ENCODE measurements at places on chromosomes 16 and 17.

DNA sequence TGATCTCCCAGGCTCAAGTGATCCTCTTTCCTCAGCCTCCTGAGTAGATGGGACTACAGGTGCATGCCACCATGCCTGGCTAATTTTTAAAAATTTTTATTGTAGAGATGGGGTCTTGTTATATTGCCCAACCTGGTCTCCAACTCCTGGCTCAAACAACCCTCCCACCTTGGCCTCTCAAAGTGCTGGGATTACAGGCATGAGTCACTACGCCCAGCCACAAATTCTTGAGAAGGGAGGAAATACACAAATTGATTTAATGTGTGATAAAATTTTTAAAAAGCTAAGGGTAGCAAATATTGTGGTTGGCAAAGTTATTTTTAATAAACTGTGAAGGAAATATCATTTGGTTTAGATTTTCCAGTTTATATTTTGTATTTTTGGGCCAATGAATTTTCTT lies 9.6 kb downstream of the ITGAD start:
- no peak for DNase-seq

DNA sequence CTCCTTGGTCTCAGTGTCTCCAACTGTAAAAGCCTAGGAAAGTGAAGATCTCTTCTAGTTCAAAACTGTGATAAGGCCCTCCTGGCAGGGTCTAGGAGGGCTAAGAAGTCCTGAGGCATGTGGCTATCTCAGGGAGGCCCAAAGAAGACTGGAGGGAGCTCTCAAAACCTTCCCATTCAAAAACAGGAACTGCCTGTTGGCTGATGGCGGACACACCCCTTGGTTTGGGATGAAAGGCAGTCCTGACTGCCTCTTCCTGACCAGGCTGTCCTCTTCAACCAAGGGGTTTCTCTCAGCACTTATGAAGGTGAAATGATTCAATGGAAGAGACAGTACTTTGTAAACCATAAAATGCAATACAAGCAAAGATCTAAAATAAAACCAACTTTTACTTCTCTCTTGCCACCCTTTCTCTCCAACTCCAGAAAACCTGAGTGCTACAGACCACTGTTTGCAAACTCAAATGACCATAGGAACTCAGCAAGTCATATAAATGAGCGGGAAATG lies 4.7 kb downstream of the ZNF764 start:
- no peak for DNase-seq

DNA sequence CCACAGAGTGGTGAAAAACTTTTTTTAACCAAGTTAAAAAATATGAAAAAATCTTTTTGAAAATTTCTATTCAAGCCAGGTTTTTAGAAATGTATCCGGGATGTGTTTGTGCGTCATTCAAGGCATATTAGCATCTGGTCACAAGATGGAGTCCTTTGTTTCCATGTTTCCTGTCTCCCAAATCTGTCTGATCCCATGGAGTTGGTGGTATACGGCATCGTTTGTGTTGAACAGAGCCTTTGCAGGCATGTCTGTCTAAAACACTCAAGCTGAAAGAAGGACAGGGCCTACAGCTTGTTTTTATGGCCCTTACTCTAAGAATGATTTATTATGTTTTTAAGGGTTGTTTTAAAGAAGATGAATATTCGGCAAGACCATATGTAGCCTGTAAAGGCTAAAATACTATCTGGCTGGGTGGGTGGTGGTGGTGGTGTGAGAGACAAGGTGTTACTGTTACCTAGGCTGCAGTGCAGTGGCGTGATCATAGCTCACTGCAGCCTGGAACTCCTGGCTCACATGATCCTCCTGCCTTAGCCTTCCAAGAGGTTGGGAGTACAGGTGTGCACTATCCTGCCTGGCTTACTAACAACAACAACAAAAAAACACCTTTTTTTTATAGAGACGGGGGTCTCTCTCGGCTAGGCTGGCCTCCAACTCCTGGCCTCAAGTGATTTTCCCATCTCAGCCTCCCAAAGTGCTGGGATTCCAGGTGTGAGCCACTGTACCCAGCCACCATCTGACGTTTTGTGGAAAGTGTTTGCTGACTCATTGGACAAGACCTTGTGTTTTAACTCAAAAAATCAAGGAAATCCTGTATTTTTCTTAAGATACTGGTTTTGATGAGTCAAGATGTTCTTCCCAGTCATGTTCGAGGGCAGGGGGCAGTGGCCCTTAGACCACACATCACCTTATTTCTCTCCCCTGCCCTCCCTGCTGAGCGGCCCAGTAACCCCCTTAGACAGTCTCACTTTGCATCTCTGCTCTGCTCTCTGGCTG lies 52.2 kb downstream of the NDE1 start:
- no peak for DNase-seq

DNA sequence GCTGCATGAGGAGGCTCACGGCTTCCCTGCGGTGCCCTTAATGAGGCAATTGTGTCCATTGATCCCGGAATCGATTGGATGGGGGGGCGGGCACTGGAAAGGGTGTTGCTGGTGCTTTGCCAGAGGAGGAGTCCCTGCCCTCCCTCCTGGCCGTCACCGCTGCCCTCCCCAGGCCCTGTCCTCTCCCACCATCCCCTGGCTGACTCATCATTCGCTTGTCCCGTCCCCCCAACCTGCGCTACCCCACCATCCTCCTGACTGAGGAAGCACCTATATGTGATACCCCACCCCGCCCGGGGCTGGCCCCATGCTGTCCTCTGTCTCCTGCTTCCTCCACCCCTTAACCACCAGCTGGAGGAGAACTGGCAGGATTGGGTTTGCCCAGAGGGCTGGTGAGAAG lies 20.8 kb downstream of the CACNA1G start:
- DNase-seq = no peak

GRCh38 chr16:21264571-21265036 lies 13.5 kb downstream of the CRYM start:
- DNase-seq = no peak

- peak; percentile 54 for DNase-seq
These were observed 14.5 kb upstream of the TMC7 start for GRCh38 chr16:18969050-18969854.

DNA sequence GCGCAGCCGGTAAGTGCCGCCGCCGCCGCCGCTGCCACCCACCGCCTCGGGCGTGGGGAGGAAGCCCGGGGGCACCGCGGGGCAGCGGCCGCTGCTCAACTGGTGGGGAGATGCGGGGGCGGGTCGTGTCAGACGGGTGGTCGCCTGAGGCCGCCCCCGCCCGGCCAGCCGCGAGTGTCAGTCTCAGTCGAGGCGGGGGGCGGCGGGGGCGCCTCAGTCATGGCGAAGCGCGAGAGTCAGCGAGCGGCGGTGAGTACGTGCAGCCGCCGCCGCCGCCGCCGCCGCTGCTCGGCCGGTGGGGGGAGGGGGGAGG lies 76.2 kb downstream of the CHD9 start:
- DNase-seq = no peak

GRCh38 chr17:43027091-43028032 lies 2.3 kb downstream of the RND2 start:
- no peak for DNase-seq

GRCh38 chr17:47803751-47804150 lies 17.8 kb downstream of the OSBPL7 start:
- DNase-seq = no peak

GRCh38 chr17:80780381-80781198 lies 211.1 kb upstream of the CHMP6 start:
- no peak for DNase-seq

GRCh38 chr17:17826942-17827785 lies 9.6 kb downstream of the SREBF1 start:
- DNase-seq = no peak

DNA sequence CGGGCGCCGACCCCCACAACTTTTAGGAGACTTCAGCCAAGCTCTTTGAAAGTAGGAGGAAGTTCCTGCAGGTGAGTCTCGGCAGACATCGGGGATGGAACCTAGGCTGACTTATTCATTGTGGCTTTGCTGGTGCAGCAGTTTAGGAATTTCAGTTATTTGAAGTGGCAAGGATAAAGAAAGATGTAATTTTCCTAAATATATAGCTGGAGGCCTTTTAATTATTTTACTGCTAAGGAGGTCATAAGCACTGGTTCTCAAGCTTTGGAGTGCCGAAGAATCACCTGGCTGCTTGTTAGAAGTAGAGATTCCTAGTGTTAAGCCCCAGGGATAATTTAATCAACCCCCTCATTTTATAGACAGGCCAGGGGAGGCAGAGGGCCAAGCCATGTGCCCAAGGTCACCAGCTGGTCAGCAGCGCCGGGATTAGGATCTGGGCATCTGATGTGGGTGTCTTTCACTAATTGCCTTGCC lies 28.9 kb upstream of the BCAR1 start:
- DNase-seq = no peak

- no peak for DNase-seq
These were observed 2.9 kb upstream of the P4HB start for GRCh38 chr17:81863123-81863675.

DNA sequence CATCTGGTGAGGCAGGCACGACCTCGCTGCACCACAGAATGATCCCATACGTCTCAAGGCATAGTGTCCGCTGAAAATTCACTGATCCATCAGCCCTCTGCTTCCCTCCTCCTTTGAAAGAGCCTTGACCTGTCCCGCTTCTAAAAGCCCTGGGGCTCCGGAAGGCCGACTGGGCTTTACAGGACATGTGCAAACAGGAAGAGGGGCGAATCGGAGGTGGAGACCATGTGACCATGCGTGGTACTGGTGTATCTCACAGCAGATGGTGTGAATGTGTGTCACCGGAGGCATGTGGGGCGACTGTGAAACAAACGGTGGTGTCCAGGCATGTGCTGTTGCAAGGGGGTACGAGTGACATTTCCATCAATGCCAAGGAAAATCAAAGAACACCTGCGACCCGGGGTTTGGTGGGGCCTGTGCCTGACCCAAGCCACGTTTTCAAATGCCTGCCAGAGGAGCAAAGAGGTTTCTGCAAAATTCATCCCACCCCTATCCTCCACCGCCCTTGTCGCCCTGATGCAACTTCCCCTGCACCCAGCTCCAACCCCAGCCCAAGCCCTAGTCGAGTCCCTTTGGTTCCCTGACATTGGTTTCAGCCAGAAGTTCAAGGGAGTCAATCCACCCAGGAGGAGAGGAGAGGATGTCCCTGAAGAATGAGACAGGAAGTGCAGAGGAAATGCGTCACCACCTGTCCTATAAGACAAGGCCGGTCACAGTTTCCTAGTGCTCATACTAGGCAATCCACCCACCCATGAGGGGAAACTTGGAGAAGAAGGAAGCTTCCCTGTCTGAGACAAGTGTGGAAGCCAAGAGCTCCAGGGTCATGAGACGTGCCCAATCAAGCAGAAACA lies 5.9 kb upstream of the KCNJ18 start:
- no peak for DNase-seq

- peak; percentile 37 for DNase-seq
These were observed at the start of gene SECTM1 for GRCh38 chr17:82333279-82334171. TSS of gene SECTM1 (minus strand) at chr17:82333766. CDS start at chr17:82327240, 6,526 bp downstream.

DNA sequence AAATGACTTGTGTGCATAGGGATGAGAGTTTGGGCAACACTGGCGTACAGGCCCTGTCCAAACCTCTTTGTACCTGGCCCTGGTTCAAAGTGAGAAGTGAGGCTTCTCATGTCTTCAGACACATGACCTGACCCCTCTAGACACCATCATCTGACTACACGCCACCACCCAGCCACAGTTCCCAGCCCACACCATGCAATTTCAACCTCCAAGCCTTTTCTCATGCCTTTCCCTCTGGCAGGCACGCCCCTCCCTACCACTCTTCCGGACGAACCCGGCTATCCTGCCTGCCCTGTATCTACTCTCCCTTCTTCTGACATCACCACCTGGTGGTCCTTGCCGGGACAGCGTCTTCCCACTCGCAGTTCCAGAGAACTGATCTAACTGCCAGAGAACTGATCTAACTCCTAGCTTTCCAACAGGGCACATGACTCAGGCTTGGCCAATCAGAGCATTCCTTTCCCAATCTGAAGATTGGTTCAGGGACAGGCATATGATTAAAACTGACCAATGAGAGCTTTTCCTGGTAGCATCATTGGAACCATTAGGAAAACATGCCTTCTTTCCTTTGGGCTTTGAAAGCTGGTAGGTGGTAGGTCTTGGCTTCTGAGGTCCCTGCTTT lies 27.1 kb upstream of the IL21R start:
- DNase-seq = peak; percentile 24

GRCh38 chr16:4505356-4506147 lies 29.4 kb downstream of the HMOX2 start:
- DNase-seq = no peak

DNA sequence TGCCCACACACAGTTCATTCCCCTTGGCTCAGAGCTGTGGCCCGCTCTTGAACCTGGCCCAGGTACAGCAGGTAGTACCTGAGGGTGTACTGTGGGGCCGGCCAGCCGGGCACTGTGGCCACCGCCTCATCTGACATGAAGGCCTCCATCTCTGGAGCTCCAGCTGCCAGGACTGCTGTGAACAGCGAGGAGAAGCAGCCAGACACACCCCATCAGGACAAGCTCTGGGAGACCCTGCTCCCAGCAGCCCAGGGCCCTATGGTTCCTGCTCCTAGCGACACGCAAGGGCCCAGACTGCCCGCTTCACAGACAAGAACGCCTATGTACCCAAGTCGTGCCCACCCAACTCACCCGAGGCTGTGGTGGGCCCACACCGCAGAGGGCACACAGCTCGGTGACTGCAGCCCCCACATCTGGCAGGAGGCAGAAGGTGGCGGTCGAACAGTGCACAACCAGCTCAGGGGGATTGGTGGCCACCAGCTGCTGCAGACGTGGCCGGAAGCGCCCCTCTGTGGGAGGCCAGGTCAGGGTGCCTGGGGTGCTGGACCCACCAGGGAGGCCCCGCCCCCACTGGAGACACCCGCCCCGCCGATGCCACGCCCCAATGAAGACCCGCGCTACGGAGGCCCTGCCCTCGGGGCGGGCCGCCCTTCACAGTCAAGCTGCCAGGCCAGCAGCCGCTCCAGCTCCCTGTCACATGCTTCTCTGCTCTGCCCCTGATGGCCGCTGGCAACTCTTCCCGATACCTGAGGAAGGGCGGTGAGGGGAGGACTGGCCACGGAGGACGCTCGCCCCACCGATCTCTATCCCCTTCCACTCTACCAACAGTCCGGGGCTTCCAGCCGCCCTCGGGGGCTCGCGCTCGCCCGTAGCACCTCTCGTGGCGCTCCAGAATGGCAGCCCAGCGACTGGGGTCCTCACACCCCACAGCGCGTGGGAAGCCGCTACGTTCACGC lies 1.1 kb upstream of the STUB1 start:
- DNase-seq = peak; percentile 63

GRCh38 chr17:43219001-43219400 lies 7.3 kb downstream of the TMEM106A start:
- DNase-seq = no peak
